ENCODE measurements at places on chromosomes 5 and 9.

DNA sequence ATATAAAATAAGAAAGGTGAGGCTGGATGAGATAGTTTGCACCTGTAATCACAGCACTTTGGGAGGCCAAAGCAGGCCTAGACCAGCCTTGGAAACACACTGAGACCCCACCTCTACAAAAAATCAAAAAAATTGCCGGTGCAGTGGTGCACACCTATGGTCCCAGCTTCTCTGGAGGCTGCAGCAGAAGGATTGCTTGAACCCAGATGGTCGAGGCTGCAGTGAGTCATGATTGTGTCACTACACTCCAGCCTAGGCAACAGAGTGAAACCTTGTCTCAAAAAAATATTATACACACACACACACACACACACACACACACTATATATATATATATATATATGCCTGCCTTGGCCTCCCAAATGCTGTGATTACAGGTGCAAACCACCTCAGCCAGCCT, 1.3 kb downstream of the SLC35D2 start:
- no peak for DNase-seq

- no peak for DNase-seq
Observed at GRCh38 chr9:77128125-77128789, 49.1 kb upstream of the VPS13A start.

DNA sequence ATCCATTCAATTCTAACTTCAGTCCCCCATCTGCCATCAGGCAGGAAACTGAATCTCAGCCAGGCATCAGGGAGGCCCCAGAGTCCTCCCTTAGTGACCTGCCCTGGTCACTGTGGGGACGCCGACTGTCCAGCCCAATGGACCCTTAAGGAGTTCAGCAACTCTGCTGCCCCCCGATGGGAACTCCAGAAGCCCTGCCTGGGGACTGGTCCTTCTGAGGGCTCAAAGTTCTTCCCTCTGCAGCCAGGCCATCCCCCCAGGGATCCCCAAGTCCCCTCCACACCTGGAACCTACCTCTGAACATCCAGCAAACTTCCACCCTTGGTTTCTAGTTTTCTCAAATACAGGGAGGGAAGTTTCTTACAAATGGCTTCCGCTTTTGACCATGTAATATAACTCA, 76.8 kb downstream of the UBE2QL1 start:
- DNase-seq, result no peak

GRCh38 chr9:128684325-128685199, 4.5 kb upstream of the SET start:
- DNase-seq, result peak; percentile 65

DNA sequence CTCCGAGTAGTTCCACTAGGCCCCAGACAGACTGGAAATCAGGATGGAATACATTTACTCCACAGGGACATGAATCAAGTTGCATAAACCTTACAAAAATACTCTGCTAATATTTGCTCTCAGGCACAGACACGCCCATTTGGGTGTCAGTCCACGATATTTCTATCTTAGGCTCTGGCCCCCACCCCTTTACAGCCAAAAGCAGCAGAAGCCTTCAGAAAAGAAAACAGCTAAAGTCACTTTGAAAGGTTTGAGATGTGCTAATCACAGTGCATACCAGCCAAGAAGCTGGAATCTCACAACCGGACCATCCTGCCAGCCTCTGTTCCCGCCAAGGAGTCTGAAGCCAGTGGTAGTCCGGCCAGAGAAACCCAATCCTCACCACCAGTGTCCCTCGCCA, 22.6 kb downstream of the PTPN3 start:
- no peak for DNase-seq

- no peak for DNase-seq
Observed at GRCh38 chr5:77204967-77205366, 5.5 kb upstream of the PDE8B start.

DNA sequence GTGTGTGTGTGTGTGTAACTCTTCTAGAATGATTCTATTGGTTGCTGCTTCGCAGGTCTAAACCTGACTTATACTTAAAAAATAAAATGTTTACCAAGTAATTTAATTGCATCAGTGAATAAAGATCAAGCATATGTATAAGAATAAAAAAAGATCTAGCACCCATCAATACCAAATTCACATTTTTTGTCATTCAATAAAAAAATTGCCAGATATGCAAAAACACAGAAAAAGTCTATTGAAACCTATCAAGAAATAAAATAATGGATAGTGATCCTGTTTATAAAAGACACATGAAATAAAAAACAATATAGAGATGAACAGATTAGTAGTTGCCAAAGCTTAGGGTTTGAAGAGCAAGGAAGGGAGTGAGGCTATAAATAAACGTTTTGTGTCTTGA, 2095.0 kb upstream of the ACO1 start:
- no peak for DNase-seq

DNA sequence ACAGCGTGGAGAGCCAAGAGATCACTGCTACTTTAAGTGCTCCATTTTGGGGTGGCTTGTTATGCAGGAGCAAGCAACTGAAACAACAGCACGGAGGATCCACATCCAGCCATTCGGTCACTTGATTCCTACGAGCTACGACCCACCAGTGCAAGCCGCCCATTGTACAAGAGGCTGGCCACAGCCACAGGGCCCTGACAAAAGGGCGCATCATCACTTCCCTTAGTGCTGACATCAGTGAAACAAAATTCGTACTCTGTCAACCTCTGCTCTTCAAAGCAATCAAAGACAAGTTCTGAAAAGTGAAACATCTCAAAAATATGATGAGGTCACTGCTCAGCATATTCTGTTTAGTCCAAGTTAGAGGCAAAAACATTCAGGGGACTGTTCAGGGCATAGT, 168.4 kb downstream of the GADD45G start:
- DNase-seq, result no peak

GRCh38 chr9:107275530-107275929, 7.5 kb upstream of the RAD23B start:
- no peak for DNase-seq

DNA sequence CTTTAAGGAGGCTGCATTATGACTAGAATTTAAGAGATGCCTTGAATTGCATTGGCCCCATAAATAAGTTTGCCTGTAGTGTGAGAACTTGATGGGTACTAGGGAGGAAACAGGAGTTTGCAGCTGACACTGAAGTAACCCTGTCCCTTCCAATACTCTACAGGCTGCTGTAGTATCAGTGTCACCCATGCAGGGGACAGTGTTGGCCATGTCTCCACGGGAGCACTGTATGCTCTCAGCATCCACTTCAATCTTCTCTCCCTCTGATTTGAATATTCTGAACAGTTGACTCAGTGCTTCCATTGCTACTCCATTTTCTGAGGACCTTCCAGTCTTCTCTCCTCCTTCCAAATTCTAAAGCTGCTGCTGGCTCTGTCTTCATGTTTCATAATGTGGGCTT, 11.4 kb upstream of the IFNA14 start:
- no peak for DNase-seq

- no peak for DNase-seq
Observed at GRCh38 chr9:16069671-16070454, 517.0 kb downstream of the CCDC171 start.

DNA sequence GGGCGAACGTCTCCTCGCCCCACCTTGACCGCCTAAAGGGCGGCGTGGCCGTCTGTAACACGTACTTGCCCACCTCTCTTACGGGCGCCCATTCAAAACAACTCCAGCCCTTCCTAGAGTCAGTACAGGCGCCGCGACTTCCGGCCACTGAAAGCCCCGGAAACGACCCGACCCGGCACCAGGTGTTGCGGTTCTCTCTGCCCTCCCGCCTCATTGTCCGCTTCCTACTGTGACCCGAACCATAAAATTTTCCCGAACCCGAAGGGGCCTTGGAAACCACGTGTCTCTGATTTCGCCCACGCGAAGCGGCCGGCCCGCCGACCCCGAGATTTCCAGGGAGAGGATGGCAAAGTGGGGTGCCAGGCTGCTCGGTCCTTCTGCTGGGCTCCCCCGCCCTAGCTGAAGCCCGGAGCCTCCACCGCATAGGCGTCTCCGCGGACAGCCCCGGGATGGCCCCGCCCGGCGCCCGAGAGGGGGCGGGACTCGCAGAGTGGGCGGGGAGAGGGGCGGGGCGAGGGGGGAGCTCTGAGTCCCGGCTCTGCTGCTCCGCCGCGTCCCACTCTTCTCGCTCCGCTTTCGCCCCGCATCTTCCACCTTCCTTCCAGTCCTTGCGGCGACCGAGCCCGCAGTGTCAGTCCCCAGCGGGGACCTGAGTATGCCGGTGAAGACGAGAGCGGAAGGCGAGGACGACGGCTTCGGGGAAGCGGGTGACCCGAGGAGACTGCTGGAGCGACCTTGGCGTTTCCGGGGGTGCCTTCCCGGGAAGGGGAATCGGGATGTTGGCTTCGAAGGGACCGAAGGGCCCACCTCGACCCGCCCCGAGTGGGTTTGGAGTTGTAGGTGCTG, 684 bp upstream of the PTGES2 start:
- DNase-seq, result peak; percentile 87

GRCh38 chr9:105712773-105713172, 18.4 kb downstream of the TMEM38B start:
- DNase-seq, result no peak

DNA sequence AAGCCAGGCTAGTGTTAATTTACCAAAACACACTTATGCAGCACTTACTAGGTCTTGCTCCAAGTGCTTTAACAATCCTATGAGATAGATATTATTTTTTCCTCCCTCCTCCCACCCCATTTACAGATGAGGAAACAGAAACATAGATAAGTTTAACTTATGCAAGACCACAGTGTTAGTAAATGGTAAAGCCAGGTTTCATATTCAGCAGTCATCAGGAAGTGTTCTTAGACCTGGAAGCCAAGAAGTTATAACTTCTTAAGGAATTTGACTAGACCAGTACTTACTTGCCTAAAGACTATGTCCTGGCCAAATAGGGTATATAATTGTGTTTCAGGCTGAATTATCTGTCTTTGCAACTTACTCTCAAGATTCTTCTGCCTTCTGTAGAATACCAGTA, 15.9 kb downstream of the ABHD17B start:
- DNase-seq, result no peak

DNA sequence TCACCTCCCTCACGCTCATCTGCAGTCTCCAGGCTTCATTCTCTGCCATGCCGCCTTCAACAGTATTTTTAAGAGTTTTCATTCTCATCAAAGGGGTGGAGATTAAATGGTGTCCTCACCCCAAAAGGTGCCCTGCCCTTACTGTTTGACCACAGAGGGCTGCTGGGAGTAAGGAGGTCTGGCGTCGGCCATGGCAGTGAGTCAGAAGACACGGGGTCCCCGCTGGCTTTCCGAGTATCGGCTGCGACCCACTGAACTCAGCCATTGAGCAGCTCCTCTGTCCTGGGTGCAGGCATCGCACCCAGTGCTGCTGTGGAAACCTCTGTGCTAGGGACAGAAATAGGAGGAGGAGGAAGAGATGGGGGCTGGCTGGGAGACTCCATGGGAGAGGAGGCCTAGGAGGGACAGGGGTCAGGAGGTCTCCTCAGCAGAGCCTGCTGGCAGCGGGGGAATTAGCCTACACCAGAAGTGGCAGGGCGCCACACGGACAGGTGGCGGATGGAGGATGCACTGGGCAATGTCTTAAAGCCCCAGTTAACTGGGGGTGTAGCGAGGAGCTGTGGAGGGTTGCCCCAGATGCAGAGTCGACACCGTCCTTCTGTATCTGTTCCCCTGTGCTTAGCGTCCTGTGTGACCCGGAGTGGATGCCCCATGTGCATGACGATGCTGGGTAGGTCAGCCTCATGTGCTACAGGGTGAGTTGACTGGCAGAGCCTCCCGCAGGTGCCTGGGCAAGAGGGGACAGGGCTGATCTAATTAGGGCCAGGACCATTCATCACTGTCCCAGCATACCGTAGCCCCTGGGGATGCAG, 15.4 kb upstream of the PLEKHG4B start:
- no peak for DNase-seq

DNA sequence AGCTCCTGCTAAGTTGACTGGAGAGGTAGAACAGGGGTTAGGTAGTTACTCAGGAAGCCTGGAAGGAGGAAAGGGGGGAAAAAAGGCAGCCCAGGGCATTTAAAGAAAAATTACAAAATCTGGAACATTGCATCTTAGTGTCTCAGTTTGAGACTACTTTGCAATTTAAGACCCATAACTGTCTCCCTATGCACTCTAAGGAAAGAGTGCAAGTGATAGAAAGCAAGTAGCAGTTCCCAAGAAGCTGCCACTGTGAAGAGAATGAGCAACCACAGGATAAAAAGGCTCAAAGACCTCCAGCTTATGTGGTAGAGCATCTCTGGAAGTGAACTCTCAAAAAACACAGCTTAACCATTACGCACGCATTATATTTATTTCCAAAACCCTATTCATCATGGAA, 141.8 kb downstream of the SLCO4C1 start:
- DNase-seq, result no peak

- no peak for DNase-seq
Observed at GRCh38 chr5:335740-336038, 14.2 kb downstream of the AHRR start.

Data from stromal cell of bone marrow (primary cell).